ENCODE measurements at places on chromosomes 4 and X.

DNA sequence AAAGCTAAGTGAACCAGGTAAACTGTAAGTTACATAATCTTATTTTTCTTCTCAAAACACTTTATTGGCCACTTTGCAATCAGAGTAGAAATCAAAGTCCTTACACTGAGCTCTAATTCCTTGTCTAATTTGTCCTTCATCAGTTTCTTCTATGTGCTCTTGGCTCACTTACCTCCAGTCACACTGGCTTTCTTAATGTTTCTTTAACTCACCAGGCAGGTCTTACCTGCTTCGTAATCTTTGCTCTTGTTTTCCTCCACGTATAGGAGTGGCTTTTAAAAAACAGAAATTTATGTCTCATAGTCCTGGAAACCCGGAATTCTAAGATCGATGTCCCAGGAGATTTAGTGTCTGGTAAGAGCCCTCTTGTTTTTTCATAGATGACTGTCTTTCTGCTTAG is 1462.1 kb downstream of the FSTL5 start:
- no peak overlapping the region for H3K4me3 ChIP-seq
- no peaks in the 10 kb centered on the region for H3K27me3 ChIP-seq
- H3K27ac ChIP-seq, result no peak overlapping the region

DNA sequence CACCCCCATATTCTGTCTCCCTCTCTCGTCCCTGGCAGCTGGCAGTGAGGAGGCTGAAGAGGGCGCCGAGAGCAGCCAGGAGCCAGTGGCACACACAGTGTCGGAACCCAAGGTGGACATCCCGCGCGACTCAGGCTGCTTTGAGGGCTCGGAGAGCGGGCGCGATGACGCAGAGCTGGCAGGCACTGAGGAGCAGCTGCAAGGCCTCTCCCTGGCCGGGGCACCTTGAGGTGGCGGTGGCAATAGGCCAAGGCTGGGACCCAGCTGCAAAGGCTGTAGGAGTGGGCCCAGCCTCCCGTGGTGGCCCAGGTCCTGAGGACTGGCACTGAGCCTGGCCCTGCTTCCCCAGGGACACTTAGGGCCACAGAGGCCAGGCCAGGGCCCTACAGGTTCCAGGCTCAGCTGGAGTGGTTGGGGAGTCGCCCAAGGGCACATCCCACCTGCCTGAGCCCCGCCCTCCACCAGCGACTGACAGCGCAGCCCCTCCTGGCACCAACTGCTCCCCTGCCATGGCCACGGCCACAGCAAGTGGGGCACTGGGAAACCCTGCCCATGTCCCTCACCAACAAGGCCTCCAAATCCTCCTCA is 13.9 kb downstream of the SASH3 start:
- no peak for DNase-seq
- H3K4me3 ChIP-seq, result no peak overlapping the region
- H3K4me1 ChIP-seq, result peaks cover 10% of the 10 kb centered on the region
- no peaks in the 10 kb centered on the region for H3K27me3 ChIP-seq
- H3K36me3 ChIP-seq, result peaks cover 83% of the 10 kb centered on the region

DNA sequence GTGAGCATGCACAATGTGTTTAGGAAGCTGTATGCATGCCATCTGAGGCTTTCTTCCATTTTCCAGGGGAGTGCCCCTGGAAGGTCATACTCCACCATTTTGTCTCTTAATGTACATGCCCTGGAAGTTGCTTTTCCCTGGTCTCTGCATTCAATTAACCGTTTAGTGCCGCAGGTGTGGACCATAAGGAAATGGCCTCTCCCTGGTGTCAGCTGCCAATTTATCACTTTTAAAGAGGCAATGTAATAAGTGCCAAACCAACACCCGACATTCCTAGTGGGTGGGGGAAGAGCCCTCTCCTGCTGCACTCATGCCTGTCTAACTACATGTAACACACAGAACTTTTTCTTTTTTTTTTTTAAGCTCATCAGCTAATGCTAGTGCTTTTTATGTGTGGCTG is 7.1 kb upstream of the BST1 start:
- DNase-seq, result no peak
- H3K27me3 ChIP-seq, result peaks cover 14% of the 10 kb centered on the region
- no peaks in the 10 kb centered on the region for H3K36me3 ChIP-seq
- H3K4me1 ChIP-seq, result peaks cover 1% of the 10 kb centered on the region
- H3K27ac ChIP-seq, result no peak overlapping the region
- H3K4me3 ChIP-seq, result no peak overlapping the region

- no peaks in the 10 kb centered on the region for H3K4me1 ChIP-seq
- no peaks in the 10 kb centered on the region for H3K36me3 ChIP-seq
- H3K27me3 ChIP-seq, result no peaks in the 10 kb centered on the region
- H3K4me3 ChIP-seq, result no peak overlapping the region
- no peak overlapping the region for H3K27ac ChIP-seq
- no peak for DNase-seq
These were observed 738.1 kb upstream of the PRKX start for GRCh38 chrX:4451591-4451990.
